Bone marrow (tissue), 2 donors: ENCODE measurements at places on chromosomes 12 and 14.

DNA sequence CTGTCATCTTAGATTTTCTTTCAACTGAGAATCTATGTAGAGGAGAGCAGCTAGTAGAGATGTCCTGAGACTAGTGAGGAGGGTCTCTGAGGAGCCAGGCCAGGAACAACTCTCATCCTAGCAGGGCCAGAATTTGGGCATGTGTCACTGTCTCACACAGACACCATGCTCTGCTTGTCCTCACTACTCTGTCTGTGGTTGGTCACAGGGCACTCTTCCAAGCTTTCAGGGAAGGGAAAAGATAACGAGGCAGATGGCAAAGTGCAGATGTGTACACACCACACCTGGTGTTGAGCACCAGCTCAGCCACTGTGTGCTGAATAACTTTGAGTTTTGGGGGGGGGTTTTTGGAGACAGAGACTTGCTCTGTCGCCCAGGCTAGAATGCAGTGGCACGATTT, 2.5 kb downstream of the SSPN start:
- no peak for DNase-seq

DNA sequence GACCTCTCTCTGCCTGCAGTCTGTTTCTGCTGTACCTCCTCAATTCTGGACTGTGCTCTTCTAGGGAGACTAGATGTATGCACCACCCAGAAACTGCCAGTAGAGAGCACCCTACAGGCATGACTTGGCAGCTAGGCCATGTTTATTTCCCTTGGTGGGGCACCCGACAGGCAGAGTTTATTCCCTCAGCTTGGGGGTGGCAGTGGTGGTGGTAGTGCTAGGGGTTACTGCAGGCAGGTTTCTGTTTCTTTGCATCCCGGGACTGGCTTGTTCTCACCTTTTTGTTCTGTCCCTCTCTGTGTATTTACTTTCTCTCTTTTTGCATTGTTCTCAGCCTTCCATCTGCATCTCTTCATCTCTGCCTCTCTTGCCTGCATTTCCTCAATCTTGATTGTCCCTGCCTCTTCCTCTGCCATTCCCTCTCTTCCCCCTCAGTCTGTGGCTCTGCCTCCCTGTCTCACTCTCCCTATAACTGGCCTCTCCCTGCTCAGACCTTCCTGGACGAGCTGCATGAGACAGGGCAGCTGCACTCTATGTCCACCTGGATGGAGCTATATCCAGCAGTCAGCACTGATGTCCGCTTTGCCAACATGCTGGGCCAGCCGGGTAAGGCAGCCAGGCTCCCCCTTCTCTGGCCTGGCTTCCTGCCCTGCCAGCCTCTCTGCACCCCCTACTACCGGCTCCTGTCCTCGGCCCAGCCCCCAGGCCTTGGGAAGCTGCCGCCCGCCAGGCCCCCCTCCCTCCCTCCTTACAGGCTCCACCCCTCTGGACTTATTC, 13.8 kb downstream of the PRPF40B start:
- peak; percentile 49 for DNase-seq

DNA sequence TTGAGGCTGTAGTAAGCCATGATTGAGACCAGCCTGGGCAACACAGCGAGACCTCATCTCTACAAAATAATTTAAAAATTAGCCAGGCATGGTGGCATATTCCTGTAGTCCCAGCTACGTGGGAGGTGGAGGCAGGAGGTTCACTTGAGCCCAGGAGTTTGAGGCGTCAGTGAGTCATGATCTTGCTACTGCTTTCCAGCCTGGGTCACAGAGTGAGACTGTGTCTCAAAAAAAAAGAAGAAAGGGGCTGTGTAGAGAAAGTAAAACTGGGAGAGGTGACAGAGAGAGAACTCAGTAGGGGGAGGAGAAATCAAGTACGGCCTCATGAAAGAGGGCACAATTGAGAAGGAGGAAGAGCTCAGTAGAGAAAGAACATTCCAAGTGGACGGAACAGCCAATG, 12.4 kb downstream of the TECPR2 start:
- DNase-seq, result no peak

GRCh38 chr12:89200217-89200616, 152.1 kb downstream of the DUSP6 start:
- DNase-seq, result no peak

DNA sequence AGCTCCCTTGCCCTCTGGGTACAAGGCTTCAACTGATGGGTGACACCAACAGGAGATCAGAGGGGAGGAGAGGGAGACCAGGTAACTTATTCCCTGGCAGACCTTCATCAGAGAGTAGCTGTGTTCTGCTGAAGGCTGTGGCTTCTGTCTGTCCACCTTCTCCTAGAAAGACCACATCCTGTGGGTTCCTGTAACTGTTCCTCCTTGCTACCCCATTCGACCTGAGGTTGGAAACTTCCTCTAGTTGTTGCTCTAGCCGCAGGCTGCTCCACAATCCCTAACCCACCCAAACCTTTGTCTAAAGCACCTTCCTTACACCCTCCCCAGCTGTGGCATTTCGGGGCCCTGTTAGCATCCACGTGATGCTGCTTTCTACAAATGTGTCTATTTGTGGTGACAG, 454.2 kb downstream of the DPF3 start:
- DNase-seq, result no peak

DNA sequence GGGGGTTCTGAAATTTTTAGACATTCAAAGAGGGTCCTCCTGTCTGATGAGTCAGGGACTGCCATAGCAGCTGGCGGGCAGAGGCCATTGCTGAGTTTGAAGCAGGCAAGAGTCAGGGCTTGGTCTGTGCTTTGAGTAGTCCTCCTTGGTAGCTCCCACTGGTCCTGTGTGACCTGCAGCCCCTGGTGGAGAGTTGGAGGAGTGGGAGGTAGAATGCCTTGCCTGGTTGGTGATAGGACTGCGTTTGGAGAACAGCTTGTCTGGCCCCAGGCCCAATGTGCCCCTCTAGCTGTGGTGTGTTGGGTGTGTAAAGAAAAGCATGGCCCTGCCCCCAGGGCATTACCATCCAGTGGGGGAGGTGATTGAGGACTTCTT, 116.7 kb downstream of the BEGAIN start:
- DNase-seq, result no peak

DNA sequence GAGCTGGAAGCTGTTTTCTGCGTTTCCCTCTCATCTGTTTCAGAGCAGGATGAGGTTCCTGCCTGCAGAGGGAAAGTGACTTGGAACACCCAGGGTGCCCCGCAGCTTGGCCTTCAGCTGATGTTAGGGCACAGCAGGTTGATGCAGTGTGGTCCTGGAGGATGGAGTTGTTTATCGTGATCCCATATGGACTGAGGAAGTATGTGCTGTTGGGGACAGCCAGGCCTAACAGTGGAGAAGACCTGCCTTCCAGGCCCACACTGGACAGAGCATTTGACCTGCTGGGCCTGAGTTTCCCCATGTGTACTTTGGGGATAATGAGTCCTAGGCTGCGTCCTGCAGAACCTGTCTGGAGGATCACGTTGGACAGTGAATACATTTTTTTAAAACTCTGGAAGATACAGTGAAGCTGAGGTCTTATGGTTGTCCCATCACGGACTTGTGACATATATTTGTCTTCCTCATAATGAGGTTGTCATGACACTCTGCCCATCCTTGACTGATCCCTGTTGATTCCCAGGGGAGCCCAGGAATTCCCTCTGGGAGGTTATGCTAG, 12.8 kb downstream of the SERPINA1 start:
- no peak for DNase-seq

DNA sequence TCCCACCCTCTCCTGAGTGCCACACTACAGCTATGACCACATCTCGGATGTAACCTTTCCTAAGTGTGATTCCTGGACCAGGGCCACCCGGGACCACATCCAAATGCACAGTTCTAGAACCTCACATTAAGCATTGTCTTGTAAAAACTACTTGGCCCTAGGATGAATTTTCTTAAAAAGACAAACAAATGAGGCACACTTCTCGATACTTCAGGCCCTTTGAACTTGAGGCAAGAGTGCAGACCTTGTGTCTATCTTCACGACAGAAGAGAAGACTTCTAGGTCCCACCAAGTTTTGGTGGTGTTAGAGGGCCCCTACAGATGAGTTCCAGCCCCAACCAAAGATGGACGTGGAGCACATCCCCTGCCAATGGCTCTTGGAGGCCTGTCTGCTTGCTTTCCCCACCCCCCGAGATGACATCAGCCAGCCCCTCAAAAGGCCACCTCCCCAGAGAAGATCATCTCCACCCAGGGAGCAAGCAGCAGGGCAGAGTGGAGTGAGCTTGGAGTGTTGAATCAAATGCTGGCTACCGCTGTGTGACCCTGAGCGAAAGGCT, 9.3 kb downstream of the ISCU start:
- no peak for DNase-seq

DNA sequence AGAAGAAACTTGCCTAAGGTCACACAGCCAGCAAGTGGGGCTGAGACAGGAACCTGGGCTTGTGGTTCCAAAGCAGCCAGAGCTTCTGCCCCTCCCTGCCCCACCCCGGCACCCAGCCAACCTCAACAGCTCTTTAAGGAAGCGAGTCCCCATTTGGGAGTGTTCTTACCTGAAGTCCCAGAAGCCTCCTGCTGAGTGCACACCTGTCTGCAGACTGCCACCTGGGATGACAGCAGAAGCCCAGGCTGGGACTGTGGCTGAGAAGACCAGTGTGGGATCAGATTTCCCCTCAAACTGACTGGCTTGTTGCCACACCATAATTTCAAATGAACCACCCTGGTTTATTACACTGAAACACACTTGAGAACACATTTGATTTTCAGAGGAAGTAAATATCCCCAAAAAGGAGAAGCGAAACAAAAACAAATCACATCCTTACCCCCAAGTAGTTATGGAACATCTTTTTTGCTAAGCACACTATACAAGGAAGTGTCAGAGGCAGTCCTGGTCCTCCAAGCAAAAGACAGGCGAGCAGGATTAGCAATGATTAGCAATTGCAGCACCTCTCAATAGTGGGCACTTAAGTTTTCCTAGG, 6.3 kb upstream of the RIN3 start:
- peak; percentile 27 for DNase-seq

- no peak for DNase-seq
Observed at GRCh38 chr12:3238196-3238595, 161.0 kb downstream of the TSPAN9 start.

DNA sequence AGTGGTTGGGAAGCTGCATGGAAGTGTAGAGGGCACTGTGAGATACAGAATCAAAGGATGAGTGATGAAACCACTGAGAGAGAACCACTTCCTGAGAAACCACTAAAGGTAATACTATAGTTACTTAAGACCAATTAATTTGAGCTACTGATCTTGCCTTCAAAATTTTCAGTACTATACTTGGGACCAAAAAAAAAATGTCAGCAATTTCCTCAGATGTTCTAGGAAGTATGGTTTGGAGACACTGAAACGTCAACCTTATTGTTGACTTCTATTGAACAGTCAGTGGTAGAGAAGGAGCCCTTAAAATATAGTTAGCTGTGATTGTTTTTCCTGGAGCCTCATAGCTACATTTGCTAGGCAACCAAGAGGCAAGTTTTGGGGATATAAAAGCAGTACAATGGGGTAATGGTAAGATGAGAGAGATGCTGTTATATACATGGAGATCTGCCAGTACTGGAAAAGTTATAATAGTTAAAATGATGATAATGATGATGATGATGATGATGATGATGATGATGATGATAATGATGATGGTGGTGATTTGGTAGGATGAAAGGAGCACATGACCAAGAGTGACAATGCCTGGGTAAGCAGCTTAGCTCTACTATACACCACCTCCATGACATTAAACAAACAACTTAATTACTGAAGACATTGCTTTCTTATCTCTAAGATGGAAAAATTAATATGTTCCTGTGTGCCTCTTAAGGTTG, 300.9 kb upstream of the G2E3 start:
- no peak for DNase-seq

DNA sequence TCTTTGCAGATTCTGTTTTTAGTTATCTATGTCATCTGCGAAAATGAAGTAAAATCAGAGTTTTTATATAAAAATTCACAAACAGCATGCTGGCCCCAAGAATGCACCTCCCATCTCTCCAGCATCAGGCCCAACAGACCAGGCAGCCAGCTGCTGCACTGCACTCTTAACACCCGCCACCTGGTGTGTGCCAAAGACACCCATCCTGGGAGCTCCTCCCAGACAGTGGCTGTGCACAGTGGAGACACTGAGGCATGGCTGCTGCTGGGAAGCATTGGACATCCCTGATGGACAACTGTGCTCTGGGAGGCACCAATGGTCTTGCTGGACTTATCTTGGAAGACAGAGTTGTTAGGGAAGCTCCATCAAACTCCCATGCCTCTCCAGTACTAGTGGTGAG, 817.2 kb downstream of the TMEM121 start:
- DNase-seq, result no peak

GRCh38 chr12:25775968-25776367, 182.5 kb upstream of the RASSF8 start:
- no peak for DNase-seq

DNA sequence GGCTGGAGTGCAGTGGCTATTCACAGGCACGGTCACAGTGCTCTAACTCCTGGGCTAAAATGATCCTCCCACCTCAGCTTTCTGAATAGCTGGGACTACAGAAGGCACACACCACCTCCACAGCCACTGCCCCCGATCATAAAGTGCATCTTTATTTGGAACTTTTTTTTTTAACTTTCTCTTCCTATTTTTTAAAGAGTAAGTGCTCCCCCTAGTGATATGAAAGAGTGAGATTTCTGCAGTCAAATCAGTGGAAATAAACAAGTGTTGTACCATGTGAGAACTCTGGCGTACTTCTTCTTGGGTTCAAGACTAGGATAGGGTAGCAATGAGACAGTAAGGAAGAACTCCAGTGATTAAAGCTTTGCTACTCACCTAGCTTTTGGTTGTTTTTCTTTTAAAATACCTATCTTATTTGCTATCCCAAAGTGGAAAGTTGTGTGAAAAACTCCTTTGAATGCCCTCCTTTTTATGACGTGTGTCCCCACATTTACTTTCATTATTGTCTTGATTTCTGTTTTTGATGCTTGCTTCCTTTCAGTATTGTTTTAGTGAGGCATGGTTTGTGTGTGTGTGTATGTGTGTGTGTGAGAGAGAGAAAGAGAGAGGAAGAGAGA, 6.6 kb downstream of the PPP4R4 start:
- no peak for DNase-seq

DNA sequence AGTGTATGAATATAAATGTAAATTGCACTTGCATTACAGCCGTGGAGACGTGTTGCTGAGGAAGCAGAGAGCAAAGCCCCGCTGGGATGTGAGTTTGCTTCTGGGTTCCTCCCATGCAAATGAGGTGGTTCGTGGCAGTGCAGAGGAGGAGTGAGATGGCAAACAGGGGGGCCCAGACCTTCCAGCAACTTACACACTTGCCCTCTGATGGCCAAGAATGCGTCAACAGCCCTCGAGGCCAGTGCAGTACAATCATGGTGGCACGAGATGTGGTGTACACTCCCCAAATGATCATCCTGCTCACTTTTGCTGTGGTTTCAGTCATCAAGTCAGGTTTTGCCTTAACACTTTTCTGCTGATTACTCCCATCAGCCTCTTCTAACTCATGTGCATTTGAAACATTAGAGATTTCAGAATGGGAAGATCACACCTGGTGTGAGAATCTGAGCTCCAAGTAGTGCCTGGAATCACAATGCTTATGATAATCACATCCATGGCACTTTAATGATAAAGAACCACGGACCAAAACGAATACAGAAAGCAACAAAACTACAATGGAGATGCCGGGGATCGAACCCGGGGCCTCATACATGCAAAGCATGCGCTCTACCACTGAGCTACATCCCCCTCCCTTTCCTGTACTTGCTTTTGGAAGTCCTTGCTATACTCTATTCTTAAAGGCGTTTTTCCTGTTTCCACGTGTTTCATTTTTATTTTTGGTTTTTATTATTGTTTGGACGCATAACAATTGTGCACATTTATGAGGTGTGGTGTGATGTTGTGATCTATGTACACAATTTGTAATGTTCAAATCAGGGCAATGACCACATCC, 7.0 kb upstream of the UBC start:
- no peak for DNase-seq
